ENCODE measurements at places on chromosomes 3 and 15.

- DNase-seq: no peak
Measured at GRCh38 chr15:25394898-25395297, 43.9 kb downstream of the UBE3A start.

DNA sequence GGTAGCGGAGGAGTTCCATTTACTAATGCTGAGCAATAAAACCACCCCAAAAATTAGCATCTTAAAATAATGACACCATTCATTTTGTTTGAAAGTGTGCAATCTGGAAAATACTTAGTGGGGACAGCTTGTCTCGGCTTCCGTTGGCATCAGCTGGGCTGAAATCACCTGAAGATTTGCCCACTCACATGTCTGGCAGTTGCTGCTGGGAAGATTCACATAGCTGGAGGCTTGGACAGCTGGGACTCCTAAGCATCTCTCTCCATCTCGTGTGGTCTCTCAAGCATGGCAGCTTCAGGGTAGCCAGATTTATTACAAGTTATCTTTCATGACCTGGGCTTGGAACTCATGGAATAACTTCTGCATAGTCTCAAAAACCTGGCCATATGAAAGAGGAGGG is 38.4 kb upstream of the BFSP2 start:
- DNase-seq: no peak

GRCh38 chr15:71079208-71080044 is 35.8 kb upstream of the THSD4 start:
- DNase-seq: no peak

GRCh38 chr15:74136814-74137536 is 6.6 kb downstream of the ISLR2 start:
- no peak for DNase-seq

GRCh38 chr15:38847666-38848065 is 283.1 kb upstream of the RASGRP1 start:
- DNase-seq: no peak

GRCh38 chr15:47394286-47394809 is 323.0 kb upstream of the SEMA6D start:
- DNase-seq: no peak

DNA sequence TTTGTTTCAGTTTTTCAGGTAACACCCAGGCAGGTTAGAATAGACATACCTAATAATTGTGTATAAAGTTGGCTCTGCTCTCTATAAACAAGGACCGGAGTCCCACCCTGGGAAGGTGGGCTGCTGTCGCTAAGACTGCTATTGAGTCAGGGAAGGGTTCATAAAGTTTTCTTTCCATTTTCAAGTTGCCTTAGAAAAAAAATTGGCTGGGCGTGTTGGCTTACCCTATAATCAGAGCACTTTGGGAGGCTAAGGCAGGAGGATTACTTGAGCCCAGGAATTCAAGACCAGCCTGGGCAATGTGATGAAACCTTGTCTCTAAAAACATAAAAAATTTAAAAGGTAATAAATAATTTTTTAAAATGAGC is 11.3 kb upstream of the PIAS1 start:
- DNase-seq: no peak

DNA sequence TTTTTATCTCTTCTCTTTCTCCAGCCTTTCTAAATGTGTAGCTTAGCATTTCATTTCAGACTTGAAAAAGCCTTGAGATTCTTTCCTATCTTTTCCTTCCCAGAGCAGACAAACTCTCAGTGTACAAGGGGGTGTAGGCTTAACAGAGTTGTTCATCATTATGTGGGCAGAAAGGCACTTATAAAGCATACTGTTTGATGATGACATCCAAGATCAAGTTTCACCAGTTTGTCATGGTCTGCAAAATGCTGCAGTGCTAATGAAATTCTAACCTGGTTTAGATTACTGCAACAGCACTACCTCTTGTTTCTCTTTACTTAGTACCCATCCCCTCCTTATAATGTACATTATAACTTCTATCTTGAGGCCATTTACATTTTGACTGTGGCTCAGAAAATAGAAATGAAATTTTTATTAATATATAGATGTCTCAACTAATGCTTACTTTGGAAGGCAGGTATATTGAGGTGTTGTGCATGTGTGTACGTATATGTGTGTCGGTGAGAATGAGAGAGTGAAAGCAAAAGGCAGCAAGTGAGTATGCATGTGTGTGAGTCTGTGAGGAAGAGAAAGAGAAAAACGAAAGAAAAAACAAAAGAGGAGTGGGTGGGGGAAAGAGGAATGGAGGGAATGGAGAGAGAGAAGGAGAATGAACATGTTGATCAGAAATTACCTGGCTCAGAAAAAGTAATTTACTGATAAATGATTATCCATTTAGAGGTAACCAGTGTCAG is 1043.6 kb downstream of the TUSC7 start:
- DNase-seq: no peak

GRCh38 chr15:91289324-91289723 is 189.3 kb downstream of the SV2B start:
- DNase-seq: no peak
